ENCODE measurements at places on chromosomes 5 and 9. TPM values are rescaled to one million over a fixed set of nuclear protein-coding genes. Genes with fewer than 3 reads are reported as not detected.

Gene OR2K2
- 0.48 TPM for total RNA-seq

DNA sequence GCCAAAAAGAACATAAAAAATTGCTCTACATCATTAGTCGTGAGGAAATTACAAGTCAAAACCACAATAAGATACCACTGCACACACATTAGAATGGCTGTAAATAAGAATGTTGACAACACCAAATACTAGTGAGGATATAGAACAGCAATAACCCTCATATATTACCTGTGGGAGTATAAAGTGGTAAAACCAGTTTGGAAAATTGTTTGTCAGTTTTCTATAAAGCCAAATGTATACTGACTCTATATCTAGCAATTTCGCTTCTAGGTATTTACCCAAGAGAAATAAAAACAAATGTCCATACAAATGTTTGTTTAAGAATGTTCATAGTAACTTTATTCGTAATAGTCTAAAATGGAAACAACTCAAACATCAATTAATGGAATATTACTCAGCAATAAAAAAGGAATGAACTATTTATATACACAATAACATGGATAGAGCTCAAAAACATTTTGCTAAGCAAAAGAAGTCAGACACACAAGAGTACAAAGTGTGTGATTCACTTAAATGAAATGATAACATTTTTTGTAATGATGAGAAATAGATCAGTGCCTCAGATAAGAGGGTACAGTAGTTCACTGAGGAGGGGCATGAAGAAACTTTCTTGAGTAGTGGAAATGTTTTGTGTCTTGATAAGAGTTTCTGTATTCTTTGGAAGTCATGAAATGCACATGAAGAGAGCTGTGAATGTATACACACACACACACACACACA is 219.6 kb upstream of the ZNF462 start:
- no peak for DNase-seq
- H3K36me3 ChIP-seq: no peaks in the 10 kb centered on the region
- no peaks in the 10 kb centered on the region for H3K27me3 ChIP-seq
- no peak overlapping the region for H3K27ac ChIP-seq
- H3K4me3 ChIP-seq: no peak overlapping the region
- H3K4me1 ChIP-seq: no peaks in the 10 kb centered on the region

- H3K36me3 ChIP-seq: no peaks in the 10 kb centered on the region
- no peak overlapping the region for H3K27ac ChIP-seq
- H3K4me1 ChIP-seq: peaks cover 6% of the 10 kb centered on the region
These were observed 2.7 kb upstream of the SLC26A2 start for GRCh38 chr5:149957855-149958254.

Gene FAM221B
- total RNA-seq: not detected

Gene C9orf43
- 0.66 TPM for total RNA-seq

Gene SLC28A3
- 0.16 TPM for total RNA-seq

Gene ADRB2
- total RNA-seq: 9.5 TPM

Gene SPATA31A3
- not detected for total RNA-seq

Gene TCF7
- total RNA-seq: 2.1 TPM

GRCh38 chr9:98129451-98129881 is 10.4 kb upstream of the TRIM14 start:
- no peak overlapping the region for H3K27ac ChIP-seq
- DNase-seq: no peak
- no peaks in the 10 kb centered on the region for H3K4me1 ChIP-seq
- no peaks in the 10 kb centered on the region for H3K36me3 ChIP-seq
- H3K4me3 ChIP-seq: no peak overlapping the region
- no peaks in the 10 kb centered on the region for H3K27me3 ChIP-seq
